Naive thymus-derived CD8-positive, alpha-beta T cell (primary cell): ENCODE measurements at places on chromosomes 1 and 21. TPM values are rescaled to one million over a fixed set of nuclear protein-coding genes. Genes with fewer than 3 reads are reported as not detected.

TRIM46 gene
- total RNA-seq, result 4.0 TPM

OR14K1 gene
- not detected for total RNA-seq

C1orf167 gene
- not detected for total RNA-seq

SYT6 gene
- not detected for total RNA-seq

DNA sequence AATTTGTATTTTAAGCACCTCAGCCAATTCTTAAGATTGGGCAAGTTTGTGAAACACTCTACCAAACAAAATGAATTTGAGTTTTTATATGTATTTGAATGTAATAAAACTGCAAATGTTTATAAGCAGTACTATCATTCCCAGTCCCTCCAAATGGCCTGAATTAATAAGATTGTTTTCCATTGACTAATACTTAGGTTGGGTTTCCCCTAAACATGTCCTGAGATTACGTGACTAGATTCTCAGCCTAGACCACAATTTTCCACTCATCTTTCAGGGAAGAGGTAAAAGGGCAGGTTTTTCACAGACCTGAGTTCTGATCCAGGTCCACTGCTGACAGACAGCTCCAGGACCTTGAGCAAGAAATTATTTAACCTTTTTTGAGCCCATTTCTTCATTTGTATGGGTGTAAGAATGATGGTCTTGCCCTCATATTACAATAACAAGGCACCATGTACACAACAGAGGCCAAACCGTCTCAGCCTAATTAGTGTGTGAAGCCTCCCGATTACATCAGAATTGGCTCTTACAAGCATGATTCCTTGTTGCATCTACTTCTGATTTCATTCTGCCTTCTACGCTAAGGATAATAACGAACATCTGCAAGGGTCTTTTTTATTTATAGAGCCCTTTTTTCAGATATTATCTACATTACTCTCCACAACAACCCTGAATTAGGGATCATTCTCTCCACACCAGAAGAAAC is 51.2 kb downstream of the BEND5 start:
- no peak overlapping the region for H3K4me3 ChIP-seq
- peaks cover 11% of the 10 kb centered on the region for H3K36me3 ChIP-seq
- no peak overlapping the region for H3K27ac ChIP-seq
- H3K27me3 ChIP-seq, result no peaks in the 10 kb centered on the region
- H3K4me1 ChIP-seq, result peaks cover 8% of the 10 kb centered on the region
- no peak for DNase-seq

- H3K27me3 ChIP-seq, result peaks cover 3% of the 10 kb centered on the region
- no peaks in the 10 kb centered on the region for H3K36me3 ChIP-seq
- H3K4me1 ChIP-seq, result no peaks in the 10 kb centered on the region
- no peak overlapping the region for H3K27ac ChIP-seq
- DNase-seq, result no peak
- H3K4me3 ChIP-seq, result no peak overlapping the region
Observed at GRCh38 chr1:48611841-48612240, 139.8 kb upstream of the SPATA6 start.

DNA sequence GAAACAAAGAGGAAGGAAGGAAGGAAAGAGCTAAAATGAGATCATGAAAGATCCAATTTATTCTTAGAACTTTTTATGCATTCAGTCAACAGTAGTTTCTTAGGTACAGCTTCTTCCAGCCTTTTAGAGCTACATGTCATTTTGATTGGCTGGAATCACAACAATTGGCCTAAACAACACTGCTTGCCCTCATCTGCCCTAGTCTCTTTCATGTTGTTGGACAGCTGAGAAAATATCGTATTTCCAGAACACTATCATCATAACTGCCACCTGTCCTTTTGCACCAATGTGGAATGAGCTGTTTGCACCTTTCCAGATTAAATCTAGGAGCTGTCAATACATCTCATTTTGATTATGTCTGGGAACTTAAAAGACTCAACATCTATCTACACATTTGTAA is 161.7 kb downstream of the TGFBR3 start:
- no peak for DNase-seq
- no peak overlapping the region for H3K27ac ChIP-seq
- H3K27me3 ChIP-seq, result no peaks in the 10 kb centered on the region
- H3K4me1 ChIP-seq, result no peaks in the 10 kb centered on the region
- no peak overlapping the region for H3K4me3 ChIP-seq

- H3K27me3 ChIP-seq, result no peaks in the 10 kb centered on the region
- no peak overlapping the region for H3K4me3 ChIP-seq
- H3K27ac ChIP-seq, result no peak overlapping the region
- no peak for DNase-seq
Observed at GRCh38 chr1:91720044-91720443, 165.9 kb downstream of the TGFBR3 start.

GRCh38 chr1:27133991-27134390 is 20.9 kb downstream of the SLC9A1 start:
- peaks cover 39% of the 10 kb centered on the region for H3K4me1 ChIP-seq
- H3K4me3 ChIP-seq, result no peak overlapping the region
- H3K36me3 ChIP-seq, result peaks cover 8% of the 10 kb centered on the region
- H3K27me3 ChIP-seq, result no peaks in the 10 kb centered on the region
- H3K27ac ChIP-seq, result no peak overlapping the region

DNA sequence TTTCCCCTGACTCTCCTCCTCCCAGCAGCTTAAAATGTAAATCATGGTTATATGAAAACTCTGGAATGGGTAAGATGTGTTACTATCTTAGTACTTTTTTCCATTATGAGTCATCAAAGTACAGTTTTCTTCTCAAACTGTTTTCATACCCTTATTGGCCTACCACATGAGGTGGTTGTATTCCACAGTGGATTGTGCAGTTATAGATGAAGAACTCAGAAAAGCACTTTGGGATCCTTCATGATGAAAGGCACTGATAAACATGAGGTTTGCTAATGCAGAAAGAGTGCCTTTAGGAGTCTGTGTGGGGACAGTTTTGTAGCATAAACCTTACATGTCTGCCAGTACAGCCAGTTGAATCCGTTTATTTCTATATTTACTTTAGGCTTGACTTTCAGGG is 32.0 kb upstream of the MYOCOS start:
- no peaks in the 10 kb centered on the region for H3K36me3 ChIP-seq
- peak overlapping the region; percentile 68 for H3K27ac ChIP-seq
- DNase-seq, result no peak
- H3K4me1 ChIP-seq, result no peaks in the 10 kb centered on the region
- H3K4me3 ChIP-seq, result no peak overlapping the region

DNA sequence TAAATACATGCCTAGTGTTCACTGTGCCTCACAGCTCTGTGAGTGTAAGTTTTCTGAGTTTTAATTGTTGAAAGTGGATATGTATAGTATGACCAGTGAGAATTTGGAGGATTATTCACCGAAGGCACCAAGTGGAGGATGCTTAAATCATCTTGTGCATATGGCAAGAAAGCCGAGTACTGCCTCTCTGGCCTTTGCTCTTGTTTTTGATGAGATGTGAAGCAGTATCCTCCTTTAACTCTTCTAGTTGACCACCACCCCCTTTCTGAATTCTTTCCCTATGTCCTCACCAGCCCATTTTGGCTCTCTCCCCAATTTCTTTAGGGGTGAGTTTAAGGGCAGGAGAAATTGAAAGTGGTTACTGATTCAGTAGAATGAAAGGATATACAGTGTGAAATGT is 130.4 kb downstream of the SYT2 start:
- no peak overlapping the region for H3K27ac ChIP-seq
- H3K27me3 ChIP-seq, result no peaks in the 10 kb centered on the region
- no peak overlapping the region for H3K4me3 ChIP-seq
- no peaks in the 10 kb centered on the region for H3K4me1 ChIP-seq
- no peak for DNase-seq
- peaks cover 50% of the 10 kb centered on the region for H3K36me3 ChIP-seq

GRCh38 chr1:64263335-64263734 is 59.9 kb downstream of the UBE2U start:
- no peaks in the 10 kb centered on the region for H3K36me3 ChIP-seq
- no peak for DNase-seq
- peaks cover 28% of the 10 kb centered on the region for H3K27me3 ChIP-seq
- H3K27ac ChIP-seq, result no peak overlapping the region

- H3K4me3 ChIP-seq, result no peak overlapping the region
- no peak for DNase-seq
- H3K27ac ChIP-seq, result no peak overlapping the region
- H3K27me3 ChIP-seq, result peaks cover 37% of the 10 kb centered on the region
- H3K36me3 ChIP-seq, result no peaks in the 10 kb centered on the region
- no peaks in the 10 kb centered on the region for H3K4me1 ChIP-seq
Observed at GRCh38 chr1:231170875-231171274, 9.0 kb downstream of the TRIM67 start.

GRCh38 chr21:26753822-26754221 is 91.4 kb downstream of the ADAMTS1 start:
- DNase-seq, result no peak
- no peaks in the 10 kb centered on the region for H3K27me3 ChIP-seq
- H3K4me1 ChIP-seq, result no peaks in the 10 kb centered on the region
- no peaks in the 10 kb centered on the region for H3K36me3 ChIP-seq
- H3K27ac ChIP-seq, result no peak overlapping the region

- DNase-seq, result no peak
- H3K4me1 ChIP-seq, result no peaks in the 10 kb centered on the region
- H3K36me3 ChIP-seq, result no peaks in the 10 kb centered on the region
- H3K27ac ChIP-seq, result no peak overlapping the region
- H3K27me3 ChIP-seq, result peaks cover 13% of the 10 kb centered on the region
Observed at GRCh38 chr1:57517587-57518374, 93.9 kb upstream of the DAB1 start.

GRCh38 chr1:110671361-110671760 is 3.4 kb downstream of the KCNA3 start:
- no peak for DNase-seq
- peak overlapping the region; percentile 100 for H3K27ac ChIP-seq
- H3K4me3 ChIP-seq, result peak overlapping the region; percentile 100
- H3K4me1 ChIP-seq, result peaks cover 45% of the 10 kb centered on the region
